K562 (cell line): ENCODE measurements at places on chromosomes 3 and 15. TPM values are rescaled to one million over a fixed set of nuclear protein-coding genes. Genes with fewer than 3 reads are reported as not detected.

DNA sequence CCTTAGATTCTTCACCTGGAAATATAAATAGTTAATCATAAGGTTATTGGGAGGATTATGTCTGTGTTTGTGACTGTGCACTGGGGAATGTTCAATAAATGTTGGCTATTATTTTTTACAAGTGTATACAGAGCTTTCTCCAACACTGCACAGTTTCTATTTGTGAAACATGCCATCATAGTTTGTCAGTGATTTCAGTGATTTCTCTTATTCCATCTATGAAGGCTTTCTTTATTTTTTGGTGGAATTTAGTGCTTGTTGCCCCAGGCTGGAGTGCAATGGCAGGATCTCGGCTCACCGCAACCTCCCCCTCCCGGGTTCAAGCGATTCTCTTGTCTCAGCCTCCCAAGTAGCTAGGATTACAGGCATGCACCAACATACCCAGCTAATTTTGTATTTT, 545.0 kb upstream of the GRM7 start:
- no peak for DNase-seq

DNA sequence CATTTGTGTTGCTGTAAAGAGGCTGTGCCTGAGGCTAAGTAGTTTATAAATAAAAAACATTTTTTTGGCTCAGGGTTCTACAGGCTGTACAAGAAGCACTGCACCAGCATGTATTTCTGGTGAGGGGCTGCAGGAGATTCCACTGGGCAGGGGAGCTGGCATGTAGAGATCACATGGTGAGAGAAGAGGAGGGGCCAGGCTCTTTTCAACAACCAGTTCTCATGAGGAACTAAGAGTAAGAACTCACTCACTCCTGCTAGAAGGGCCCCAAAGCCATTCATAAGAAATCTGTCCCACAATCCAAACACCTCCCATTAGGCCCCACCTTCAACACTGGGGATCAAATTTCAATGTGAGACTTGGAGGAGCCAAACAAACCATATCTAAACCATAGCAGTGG, 214.9 kb upstream of the LMCD1 start:
- DNase-seq, result no peak

The FANCD2OS gene
- not detected in 2 replicates for polyA plus RNA-seq

The FSIP1 gene
- 0.30 and 0.36 TPM in 2 replicates for polyA plus RNA-seq

DNA sequence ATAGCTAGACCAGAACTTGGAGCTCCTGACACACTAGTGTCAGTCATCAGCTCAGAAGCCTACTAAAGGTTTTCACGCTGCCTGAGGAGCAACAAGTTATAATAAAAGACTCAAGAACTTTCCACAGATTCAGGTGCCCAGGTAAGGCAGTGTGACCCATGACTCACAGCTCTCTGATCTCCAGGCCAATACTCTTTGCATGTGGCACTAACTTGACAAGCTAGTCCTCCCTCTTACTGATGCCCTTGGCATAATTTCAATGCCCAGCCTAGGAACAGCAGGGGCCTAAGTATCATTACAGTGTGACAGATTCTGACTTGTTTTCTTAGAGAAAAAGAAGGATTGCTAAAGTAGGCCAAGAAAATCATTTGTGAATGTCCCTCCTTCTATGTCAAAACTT, 38.4 kb downstream of the MEIS2 start:
- no peak for DNase-seq

DNA sequence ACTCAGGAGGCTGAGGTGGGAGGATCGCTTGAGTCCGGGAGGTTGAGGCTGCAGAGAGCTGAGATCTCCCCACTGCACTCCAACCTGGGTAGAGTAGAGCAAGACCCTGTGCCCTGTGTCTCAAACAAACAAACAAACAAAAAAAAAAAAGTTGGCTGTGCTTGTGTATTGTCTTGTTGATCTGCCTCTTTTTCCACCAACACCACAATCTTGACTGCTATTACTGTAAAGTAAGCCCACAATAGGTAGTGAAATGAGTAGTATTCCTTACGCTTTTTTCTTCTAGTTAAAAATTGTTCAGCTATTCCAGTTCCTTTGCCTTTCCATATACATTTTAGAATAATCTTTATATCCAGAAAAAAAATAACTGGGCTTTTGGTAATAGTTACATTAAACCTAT, 35.5 kb downstream of the PTH1R start:
- no peak for DNase-seq

The ILDR1 gene
- polyA plus RNA-seq, result not detected in 2 replicates

DNA sequence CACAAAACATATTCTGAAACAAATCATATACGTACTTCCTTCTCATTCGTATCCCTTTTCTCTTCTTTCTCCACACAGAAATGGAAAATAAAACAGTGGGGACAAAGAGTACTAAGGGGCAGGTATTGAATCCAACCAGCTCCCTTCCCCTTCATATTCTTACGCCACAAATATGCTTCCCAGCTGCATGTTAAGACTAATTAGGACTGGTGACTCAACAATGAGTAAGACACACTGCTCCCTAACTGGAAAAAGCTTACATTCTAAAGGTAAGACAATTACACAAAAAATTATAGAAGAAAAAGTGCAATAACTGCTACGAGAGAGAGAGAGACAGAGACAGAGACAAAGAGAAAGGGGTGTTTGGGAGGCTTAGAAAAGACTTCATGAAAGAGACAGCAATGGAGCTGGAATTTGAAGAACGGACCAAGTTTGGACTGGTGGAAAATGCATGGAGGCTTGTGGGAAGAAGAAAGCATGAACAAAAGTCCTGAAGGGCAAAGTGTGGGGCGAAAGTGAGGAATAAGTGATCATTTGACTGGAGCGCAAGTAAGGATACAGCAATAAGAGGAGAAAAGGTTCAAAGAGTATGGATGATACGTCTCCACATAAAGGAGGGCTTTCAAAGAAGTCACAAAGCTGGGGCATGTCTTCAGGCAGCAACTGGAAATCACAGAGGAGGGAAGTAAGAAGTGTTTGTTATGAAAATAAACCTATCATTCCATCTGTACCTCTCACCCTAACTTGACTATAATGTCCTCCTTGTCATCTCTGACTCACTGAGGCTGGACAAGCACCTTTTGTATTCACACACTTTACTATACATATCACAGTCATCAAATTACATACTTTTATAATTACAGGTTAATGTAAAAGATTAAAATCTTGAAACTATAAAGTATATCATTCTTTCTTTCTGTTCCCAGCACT, 49.2 kb downstream of the RYK start:
- DNase-seq, result no peak

GRCh38 chr3:61030469-61031035, 220.7 kb downstream of the FHIT start:
- no peak for DNase-seq

DNA sequence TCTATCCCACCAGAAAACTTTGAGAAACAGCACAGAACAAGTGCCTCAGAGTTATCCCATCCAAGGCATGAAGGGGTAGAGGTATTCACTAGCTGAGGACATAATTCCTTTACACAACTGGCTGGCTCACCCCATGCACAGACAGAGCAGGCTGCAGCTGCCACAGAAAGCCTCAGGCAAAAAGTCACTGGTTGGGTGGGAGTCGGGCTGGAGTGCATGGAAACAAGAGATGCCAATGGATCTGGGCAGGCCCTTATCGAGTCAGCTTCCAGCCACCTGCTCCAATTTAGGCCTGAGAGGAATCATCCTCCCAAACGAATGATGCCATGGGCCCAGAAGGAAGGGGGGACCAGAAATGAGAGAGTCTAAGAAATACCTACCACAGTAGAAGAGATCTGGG, 83.0 kb downstream of the RSL24D1 start:
- no peak for DNase-seq

The ECE2 gene
- not detected in 2 replicates for polyA plus RNA-seq

The SI gene
- not detected in 2 replicates for polyA plus RNA-seq

DNA sequence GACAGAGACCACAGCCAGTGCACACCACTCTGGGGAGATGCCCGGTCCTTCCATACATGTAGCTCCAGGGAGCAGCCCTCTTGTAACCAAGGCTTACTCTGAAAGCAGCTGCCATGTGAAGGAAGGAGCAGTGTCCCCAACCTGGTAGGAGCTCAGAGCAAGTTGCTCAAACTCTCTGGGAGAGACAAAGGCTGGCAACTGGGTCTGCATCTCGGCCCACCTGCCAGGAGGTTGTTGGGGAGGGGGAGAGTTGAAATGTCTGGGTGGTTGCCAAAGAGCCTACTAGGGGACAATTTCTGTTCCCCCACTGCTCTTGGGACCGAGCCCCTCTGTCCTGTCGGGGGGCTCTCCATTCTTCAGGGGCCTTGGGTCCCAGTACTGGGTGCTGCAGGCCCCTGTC, 309.9 kb downstream of the TLE3 start:
- DNase-seq, result no peak

GRCh38 chr3:59527493-59527892, 477.7 kb upstream of the CFAP20DC start:
- DNase-seq, result no peak

GRCh38 chr15:25862472-25863110, 536 bp downstream of the ATP10A start:
- no peak for DNase-seq

GRCh38 chr3:18890449-18890848, 257.9 kb upstream of the KCNH8 start:
- no peak for DNase-seq

The SLC22A13 gene
- polyA plus RNA-seq, result 0.09 TPM in 1 of 2 replicates, not detected in the other

The GP9 gene
- polyA plus RNA-seq, result not detected in 2 replicates

DNA sequence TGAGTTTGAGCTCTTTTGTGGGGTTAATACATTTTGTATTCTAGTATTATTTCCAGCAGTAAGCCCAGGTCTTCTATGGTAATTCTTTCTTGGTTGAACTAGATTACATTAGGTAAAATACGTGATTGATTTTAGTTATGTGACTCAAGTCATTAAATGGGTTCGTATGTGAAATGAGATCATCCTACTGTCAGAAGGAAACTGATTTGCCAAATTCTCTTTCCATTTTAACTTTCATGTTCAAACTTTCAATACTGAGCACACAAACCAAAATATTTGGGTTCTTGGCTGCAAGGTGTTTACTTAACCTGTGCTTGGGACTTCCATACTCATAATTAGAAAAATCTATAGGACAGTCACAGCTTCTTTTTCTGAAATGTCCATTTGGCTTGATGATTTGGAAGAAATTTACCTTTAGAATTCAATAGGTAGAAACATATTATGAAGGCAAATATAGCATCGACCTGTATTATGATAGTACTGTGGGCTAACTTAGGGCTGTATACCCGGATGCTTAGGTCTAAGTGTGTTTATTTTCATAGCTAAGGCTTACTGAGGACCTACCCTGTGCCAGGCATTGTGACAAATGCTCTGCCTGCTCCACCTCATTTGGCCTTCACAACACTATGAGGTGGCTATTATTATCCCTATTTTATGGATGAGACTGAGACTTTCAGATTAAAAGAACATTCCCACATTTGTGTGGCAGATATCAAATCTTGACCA, 631.8 kb upstream of the GRM7 start:
- no peak for DNase-seq

GRCh38 chr3:297585-297984, 101.0 kb downstream of the CHL1 start:
- no peak for DNase-seq

The IQCF5 gene
- polyA plus RNA-seq, result not detected in 2 replicates

DNA sequence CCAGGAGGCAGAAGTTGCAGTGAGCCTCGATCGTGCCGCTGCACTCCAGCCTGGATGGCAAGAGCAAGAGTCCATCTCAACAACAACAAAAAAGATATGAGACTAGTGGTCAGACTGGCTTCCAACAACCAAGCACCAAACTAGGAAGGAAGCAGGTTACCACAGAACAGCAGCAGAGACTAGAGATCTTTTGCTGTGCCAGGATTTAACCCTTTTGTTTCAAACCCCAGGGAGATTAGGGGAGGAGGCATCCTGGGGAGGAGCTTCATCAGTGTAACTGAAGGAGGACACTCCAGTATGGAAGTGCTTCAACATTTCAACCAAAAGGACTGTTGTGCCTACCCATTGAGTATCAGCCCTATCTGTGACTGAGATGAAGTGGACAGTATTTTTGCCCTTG, 240.3 kb downstream of the ZIC1 start:
- no peak for DNase-seq
